ENCODE measurements at places on chromosomes 2 and 18.

DNA sequence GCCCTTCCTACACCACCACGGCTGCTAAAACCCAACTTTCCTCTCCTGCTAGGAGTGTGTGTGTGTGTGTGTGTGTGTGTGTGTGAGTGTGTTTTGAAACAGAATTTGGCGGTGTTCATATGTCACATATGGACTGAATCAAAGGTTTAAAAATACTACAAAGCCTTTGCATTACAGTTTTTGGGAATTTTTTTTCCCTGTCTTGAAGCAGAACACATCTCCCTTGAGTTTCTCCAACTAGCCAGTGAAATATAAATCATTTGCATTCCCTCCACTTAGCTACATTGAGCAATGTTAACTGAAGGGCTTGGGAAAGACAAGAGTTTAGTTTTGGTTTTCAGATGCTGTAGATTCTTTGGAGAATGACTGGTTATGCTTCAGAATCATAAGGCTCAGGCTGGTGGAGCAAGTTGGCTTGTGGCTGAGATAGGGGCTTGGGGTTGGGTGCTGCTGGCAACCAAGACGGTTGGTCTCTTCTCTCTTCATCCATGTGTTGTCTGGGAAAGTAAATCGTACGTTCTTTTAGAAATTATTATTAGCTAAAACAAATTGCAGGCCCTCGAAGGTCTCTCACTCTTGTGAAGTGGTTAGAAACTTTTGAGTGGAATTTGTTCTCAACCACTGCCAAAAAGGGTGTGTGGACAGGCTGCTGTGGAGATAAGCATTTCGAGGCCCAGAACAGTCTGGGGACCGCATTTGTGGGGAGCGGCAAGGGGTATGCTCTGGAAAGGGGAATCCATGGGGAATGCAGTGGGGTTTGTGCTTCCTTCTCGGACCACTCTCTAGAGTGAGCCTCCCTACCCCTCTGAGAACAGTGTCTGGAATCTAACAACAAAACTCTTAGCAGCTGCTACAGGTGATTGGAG is 1.4 kb downstream of the NRP2 start:
- DNase-seq: peak; percentile 76

DNA sequence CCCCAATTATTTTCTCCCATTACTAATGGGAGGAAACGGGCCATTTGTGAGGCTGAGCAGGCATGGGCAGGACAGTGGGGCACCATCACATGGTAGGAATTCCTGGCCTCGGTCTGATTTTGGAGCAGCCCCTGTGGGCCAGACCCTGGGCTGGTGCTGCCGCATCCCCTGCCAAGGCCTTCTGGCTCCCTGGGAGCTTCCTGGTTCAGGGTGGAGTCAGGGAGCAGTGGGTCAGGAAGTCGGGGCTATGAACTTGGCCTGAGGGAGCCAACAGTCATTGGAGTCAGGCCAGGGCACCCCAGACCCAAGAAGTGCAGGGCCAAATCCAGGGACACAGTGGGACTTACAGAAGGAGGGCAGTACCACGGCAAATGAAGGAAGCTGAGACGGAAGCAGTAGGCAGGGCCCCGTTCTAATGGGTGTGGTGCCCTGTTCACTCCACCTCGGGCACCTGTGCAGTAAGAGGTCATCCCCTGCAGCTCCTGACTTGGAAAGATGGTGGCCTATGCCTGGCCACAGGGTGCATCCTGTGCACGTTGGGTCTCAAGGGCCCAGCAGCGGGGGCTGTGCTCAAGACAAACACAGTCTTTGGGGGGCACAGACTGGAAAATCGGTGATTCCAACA is 328.1 kb downstream of the SMAD2 start:
- DNase-seq: no peak

- no peak for DNase-seq
Measured at GRCh38 chr2:221752781-221753180, 180.7 kb upstream of the EPHA4 start.

- no peak for DNase-seq
Measured at GRCh38 chr2:110881908-110882307, 149.5 kb downstream of the ACOXL start.

DNA sequence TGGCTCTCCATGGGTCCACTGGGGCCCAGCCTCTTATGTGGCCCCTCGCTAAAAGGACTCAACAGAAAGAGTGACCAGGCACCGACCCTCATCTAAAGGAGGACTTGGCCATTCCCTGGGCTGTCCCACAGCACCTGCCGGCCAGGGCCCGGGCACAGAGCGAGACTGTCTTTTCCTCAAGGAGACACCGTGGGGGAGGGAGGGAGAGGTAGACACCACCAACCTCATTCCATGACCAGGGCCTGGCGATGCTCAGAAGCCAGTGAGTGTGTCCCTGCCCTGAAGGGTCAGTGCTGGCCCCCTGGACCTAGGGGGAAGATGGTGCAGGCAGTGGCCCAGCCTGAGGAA is 39.8 kb upstream of the ALPP start:
- no peak for DNase-seq

- no peak for DNase-seq
Measured at GRCh38 chr2:236176951-236177350, 8.8 kb upstream of the GBX2 start.

DNA sequence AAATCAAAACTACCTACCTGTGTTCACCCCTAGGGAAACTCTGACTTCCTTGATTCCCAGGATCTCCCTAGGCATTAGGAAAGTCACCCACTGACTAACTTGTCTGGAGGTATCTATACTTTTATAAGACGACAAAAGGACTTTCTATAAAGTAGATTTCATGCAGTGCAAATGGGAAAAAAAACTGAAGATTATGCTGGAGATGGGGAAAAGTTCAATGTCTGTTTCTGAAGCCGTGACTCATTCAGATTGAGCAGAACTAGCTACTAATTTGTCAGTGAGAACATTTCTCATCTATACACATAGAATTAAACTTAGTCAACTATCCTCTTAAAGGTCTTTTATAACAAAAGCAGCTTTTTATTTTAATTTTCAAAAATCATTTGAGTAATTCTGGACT is 6.0 kb downstream of the SEPTIN10 start:
- DNase-seq: peak; percentile 33

GRCh38 chr18:75727456-75727855 is 300.0 kb upstream of the SMIM21 start:
- DNase-seq: peak; percentile 17

DNA sequence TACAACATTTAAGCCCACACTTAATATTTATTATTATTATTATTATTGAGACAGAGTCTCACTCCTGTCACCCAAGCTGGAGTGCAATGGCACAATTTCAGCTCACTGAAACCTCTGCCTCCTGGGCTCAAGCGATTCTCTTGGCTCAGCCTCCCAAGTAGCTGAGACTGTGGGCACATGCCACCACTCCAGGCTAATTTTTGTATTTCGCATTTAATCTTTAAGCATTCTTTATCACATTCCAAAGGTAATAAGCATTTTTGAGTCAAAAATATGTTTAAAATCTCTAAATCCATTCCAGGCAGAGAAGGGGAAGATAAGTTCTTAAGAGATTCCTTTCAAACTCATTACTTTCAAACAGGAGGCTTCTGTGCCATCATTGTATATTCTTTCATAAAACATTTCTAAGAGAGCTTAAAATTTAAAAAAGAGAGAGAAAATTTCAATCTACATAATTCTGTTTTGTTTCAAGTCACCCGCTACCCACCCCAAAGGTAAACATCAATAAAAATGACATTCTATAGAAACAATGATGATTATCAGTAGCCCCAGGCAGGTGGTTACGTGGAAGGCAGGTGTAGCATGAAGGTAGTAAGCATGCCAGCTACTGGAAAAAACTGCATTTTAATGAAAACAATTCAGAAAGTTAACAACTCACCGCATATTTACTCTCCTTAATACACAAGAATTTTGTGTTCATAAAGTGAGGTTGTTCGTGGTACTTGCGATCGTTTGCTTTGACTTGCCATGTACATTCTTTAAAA is 84.4 kb upstream of the NARS1 start:
- DNase-seq: no peak

DNA sequence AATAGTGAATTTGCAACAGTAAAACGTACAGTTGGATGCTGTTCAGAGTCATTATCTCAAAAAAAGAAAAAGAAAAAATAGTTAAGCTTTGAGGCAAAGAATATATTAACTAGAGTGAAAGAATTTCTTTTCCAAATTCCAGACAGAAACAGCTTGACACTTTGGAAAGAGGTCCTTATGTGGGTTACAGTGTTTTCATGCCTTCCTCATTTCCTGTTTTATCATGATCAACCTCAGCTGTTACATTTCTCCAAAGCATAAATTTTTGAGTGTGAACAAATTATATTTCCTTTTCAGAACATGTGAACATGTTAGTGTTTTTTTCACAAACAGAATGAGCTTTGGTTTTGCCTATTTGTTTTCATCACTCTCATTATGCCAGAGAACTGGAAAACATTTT is 13.6 kb downstream of the FRZB start:
- no peak for DNase-seq

- peak; percentile 53 for DNase-seq
Measured at GRCh38 chr18:63963615-63964256, 6.1 kb upstream of the SERPINB8 start.

DNA sequence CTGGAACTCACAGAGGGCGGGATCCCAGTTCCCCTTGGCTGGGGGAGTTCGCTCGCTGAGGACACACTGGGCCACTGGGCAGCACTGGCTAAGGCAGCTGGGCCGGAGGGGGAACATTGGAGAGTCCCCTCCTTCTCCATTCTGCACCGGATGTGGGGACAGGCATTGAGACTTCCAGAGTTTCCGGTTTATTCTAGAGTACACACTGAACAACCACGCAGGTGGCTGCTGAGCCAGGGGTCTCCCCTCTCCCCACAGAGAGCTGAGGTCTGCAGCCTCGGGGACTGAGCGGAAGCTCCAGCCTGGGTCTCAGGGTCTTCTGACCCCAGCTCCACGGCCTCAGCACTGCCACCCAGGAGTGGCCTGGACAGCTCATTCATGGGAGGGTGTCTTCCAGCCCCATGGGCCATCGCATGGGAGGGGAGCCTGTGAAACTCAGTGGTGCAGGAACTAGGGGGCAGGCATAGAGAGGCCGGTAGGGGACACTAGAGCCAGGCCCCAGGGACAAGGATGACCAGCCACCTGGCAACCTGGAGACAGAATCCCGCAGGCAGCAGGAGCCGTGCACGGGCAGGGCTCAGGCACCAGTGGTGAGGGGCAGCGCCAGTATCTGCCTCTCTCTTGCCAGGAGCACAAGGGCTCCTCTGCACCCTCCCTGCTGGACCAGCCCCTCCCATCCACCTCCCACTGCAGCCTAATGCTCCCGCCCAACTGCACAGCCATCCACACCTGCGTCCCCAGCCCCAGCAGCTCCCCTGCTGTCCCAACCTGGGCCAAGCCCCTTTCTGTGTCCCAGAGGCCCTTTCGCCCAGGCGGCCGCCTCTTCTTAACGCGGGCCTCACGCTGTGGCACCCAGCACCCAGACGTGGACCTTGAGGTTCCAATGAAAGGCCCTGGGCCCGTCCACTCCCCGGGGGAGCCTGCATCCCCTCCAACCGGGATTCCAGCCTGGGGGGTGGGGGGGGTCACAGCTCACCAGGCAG is 45.1 kb upstream of the GPC1 start:
- DNase-seq: no peak

GRCh38 chr2:45595721-45596435 is 15.2 kb downstream of the SRBD1 start:
- peak; percentile 69 for DNase-seq
